ENCODE measurements at places on chromosomes 16 and 17.

DNA sequence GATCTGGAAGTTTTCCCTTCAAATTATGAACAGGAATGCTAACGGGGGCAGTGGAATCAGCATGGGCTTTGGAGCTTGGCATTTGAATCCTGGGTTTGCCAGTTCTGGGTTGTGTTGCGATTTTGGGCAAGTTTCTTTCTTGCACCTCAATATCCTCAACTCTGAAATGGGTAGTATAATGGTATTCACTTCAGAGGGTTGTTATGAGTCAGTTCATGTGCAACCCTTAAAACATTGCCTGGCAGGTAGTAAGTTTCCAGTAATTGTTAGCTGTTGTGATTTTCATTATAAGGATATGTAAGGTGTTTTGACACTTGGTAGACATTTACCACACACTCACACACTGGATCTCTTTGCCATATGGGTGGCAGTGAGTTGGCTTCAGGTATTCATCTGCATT, 33.4 kb downstream of the SNX29 start:
- no peak for DNase-seq

DNA sequence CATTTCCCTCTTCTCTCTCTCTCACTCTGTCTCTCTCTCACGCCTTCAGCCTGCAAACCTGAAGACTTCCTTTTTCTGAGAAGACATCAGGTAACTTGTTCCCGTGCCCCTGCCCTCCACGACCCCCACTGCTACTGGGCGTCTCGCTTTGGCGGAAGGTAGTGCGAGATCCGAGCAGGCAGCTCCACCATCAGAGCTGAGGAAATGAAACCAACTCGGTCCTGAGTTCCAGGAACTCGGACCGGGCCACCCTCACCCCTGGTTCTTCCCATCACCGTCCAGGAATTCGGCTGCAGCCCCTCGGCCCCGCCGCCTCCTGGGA, 585 bp downstream of the MLKL start:
- no peak for DNase-seq

DNA sequence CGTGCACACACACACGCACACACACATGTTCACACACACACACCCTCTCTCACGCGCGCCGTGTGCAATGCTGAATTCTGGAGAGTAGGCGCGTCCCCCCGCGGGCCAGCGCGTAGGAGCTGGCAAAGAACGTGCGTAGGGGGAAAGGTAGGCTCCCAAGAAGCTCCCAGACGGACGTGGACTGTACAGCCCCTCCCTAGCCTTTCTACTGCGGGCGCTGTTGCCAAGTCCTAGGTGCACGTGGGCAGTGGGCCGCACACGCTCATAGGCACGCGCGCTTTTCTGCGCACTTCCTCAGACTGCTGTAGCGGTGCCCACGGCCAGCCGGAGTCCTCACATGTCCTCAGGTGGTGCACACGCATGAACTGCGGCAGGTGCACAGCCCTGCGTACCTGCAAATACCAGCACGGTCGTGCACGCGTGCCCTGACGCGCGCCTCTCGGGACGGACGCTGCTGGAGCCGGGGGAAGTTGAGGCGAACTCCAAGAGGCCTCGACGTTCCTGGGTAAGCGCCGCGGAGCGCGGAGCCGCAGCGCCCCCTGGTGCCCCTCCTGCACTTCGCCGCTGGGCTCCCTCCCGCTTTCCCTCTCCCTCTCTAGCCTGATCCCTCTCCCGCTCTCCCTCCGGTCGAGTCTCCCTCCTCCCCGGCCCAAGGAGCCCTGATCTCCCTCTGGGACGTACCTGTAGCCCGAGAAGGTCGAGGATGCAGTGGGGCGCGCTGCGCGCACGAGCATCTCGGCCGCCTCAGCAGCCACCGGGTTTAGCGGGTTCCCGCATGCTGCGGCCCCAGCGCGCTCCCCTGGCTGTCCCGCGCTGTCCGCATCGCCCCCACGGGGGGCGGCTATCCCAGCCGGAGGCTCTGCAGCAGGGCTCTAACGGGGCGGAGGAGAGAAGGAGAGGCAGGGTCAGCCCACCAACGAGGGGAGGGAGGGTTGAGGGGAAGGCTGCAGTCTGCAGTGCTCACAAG, 749 bp downstream of the GRIN2A start:
- DNase-seq = no peak

DNA sequence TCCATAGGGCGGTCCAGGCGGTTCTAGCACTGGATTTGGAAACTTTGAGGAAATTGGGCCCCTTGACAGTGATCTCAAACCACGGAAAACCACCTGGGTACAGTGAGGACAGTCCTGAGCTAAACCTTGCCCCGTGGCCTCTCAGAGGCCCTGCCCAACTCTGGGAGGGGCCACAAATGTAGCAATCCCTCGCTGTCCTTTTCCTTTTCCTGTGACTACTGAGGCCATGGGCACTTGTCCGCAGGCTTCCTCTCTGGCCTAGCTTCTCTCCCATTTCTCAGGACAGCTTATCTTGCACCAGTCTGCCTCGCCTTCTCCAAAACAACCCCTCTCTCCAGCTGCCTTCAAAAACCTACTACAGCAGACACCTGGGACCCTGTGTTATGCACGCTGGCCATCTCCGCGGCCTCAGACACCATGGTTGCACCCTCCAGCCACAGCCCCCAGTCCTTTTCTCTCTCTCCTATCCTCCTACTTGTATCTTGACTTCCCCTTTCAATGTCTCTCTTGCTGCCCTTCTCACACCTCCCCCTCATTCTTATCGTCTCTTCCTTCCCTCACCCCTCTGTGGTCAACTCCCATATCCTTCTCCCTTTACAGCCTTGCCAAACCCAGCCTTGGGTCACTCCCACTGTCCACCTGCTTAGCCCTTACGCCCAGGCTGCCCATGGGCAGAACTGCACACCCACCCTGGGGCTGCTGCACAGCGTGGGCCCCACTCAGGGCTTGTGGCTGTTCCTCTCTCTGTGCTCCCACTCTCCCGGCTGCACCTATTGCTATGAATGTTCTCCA, 7.6 kb downstream of the SCPEP1 start:
- no peak for DNase-seq

- no peak for DNase-seq
Observed at GRCh38 chr17:41301916-41302901, at the start of gene KRTAP29-1. KRTAP29-1 (minus strand) TSS chr17:41302851; CDS start chr17:41302851, 0 bp downstream.

GRCh38 chr16:4298761-4299522, 16.9 kb upstream of the GLIS2 start:
- no peak for DNase-seq

- DNase-seq = no peak
Observed at GRCh38 chr17:43722870-43723665, 35.5 kb downstream of the SOST start.

DNA sequence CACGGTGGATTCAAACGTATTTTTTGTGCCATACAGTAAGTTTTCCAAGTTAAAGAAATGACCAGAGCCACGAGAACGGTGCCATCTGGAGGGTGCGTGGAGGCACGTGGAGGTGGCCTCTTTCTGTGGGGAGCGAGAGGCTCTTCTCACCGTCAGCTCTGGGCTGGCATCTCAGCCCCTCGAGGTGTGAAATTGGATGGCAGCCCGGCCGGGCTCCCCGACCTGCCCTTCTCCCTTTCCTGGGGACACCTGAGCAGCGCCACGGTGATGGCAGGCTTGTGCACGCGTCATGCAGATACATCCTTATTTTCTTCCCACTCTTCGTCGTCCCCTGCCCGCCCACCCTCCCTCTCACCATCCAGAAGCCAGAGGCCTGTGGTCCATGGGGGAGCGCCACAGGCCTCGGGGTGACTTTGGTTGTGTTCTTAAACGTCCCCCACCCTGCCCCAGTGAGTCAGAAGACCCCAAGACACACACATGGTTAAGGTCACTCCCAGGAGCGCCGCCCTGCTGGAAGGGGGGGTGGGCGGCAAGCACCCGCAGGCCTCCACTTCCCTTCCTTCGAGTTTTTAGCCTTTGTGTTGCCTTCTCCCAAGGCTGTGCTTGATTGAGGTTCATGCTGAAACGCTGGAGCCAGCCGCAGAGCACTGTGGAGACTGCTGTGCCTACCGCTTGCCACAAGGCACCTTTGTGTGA, 109.4 kb downstream of the BANP start:
- no peak for DNase-seq

DNA sequence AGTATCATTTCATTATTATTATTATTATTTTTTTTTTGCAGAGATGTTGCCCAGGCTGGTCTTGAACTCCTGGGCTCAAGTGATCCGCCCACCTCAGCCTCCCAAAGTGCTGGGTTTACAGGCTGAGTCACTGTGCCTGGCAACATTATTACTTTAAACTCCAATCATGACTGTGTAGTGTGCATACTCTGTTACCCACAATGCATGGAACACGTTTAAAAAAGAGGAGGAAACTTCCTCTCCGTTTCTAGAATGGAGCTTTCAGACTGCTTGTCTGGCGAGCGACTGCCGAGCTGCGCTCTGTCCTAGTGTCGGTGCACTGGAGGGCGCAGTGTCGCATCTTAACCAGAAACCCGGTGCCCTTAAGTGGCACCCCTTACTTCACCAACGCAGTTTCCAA, 22.1 kb upstream of the FASN start:
- DNase-seq = no peak

- peak; percentile 91 for DNase-seq
Observed at GRCh38 chr17:57939797-57940196, 15.4 kb downstream of the CUEDC1 start.

DNA sequence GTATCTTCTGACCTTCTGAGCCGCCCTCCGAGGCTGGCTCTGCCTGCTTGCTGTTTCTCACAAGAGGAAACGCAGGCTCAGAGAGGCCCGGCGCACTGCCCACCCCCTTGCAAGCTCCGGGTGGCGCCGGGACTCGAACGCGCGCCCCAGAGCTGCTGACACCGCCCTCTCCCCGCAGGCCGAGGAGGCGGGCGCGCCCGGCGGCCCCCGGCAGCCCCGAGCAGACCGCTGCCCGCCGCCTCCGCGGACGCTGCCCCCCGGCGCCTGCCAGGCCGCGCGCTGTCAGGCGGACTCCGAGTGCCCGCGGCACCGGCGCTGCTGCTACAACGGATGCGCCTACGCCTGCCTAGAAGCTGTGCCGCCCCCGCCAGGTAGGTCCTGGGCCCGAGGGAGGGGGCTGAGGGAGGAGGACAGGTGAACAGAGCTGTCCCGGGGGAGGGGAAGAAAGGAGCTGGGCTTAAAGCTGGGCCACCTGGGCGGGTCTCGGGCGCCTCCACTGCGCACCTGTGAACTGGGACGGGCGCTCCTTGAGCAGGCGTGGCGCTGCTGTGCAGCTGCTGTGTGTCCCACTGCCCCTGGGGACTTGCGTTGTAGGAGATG, 18.2 kb downstream of the WFDC1 start:
- peak; percentile 69 for DNase-seq

DNA sequence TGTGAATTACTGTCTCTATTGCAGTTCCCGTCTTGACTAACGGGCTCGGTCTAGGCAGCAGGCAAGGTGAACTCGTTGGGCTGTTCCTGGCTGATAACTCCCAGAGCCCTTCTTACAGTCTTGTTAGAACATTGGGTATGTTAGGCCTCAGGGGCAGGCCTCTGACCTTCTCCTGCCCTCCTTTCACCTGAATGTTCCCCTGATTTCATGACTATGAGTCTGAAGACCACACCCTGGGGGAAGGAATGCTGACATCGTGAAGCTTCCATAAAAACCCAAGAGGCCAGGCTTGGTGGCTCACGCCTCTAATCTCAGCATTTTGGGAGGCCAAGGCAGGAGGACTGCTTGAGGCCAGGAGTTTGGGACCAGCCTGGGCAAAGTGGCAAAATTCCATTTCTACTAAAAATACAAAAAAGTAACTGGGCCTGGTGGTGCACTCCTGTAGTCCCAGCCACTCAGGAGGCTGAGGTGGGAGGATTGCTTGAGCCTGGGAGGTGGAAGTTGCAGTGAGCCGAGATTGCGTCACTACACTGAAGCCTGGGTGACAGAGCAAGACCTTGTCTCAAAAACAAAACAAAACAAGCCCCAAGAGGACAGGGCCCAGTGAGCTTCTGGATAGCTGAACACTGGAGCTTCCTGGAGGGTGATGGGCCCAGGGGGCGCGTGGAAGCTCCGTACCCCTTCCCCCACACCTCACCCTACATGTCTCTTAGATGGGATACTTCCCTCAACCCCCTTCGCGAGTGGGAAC, 47.8 kb upstream of the FBXO47 start:
- DNase-seq = no peak

GRCh38 chr17:1625581-1625980, 3.1 kb downstream of the SLC43A2 start:
- no peak for DNase-seq

Measured in NCI-H1436 (cell line).